ENCODE measurements at places on chromosomes 12 and 14. TPM values are rescaled to one million over a fixed set of nuclear protein-coding genes. Genes with fewer than 3 reads are reported as not detected.

GRCh38 chr12:108117163-108117849, 11.8 kb upstream of the WSCD2 start:
- no peak overlapping the region for H3K27ac ChIP-seq
- no peaks in the 10 kb centered on the region for H3K27me3 ChIP-seq
- no peaks in the 10 kb centered on the region for H3K36me3 ChIP-seq
- H3K4me1 ChIP-seq = peaks cover 17% of the 10 kb centered on the region
- DNase-seq = peak; percentile 62

- H3K4me3 ChIP-seq = no peak overlapping the region
- DNase-seq = no peak
- H3K4me1 ChIP-seq = no peaks in the 10 kb centered on the region
- H3K36me3 ChIP-seq = no peaks in the 10 kb centered on the region
These were observed 40.7 kb upstream of the TMEM263 start for GRCh38 chr12:106914796-106915634.

DNA sequence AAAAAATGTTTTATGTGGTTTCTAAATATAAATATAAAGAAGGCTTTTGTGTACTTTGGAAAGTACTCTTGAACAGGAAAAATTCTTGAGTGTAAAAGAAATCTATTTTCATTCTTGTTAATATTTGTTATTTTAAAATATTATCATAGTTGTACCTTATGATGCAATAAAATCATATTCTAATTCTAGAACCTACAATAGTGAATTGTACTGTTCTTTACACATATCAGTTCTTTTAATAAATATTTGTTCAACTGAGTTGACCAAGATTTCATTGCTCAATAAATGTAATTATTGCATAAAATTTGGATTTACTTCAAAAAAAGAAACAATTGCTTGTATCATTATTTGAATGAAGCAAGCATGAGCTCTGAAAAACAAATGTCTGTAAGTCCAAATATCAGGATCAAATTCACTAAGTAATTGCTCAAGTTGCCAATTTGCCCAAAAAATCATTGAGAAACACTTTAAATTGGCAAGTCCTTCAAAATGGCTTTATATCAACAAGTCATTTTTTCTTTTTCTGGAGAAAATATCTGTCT, 191.6 kb upstream of the SLC16A7 start:
- DNase-seq = no peak
- no peaks in the 10 kb centered on the region for H3K27me3 ChIP-seq
- H3K4me3 ChIP-seq = no peak overlapping the region
- H3K27ac ChIP-seq = no peak overlapping the region
- H3K4me1 ChIP-seq = no peaks in the 10 kb centered on the region

DNA sequence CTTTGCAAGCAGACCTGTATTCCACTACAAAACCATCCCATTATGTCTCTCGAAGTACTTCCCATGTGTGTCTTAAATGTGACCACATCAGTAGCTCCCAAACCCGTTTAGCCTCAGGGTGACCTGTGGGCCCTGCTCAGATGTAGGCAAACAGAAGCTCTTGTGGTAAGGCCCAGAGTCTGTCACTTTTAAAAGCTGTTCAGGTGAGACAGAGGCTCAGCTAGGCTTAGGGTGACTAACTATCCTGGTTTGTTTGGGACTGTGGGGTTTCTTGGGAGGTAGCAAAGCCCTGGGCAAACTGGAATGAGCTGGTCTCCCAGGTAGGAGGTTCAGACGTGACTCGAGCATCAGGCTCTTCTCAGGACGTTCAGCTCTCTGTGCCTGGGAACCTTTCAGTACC, 64.5 kb upstream of the VASH1 start:
- no peaks in the 10 kb centered on the region for H3K27me3 ChIP-seq
- no peaks in the 10 kb centered on the region for H3K36me3 ChIP-seq
- H3K27ac ChIP-seq = no peak overlapping the region

DNA sequence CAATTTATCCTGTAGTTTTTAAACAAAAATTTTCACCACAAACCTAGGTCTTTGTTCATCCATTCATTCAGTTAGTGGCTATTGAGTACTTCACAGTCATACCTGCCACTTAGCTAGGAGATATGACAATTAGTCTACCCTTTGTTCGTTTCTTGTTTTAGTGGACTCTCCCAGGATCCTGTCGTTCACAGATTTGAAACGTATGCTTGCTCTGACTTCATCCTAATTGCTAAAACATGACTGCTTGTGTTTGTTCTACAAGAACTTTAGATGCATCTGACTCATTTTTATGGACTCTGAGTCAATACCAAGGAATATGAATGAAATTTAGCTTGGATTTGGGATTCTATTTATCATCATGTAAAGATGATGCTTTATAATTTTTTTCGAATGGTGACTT, 69.5 kb downstream of the TBC1D30 start:
- peaks cover 7% of the 10 kb centered on the region for H3K4me1 ChIP-seq
- no peak overlapping the region for H3K4me3 ChIP-seq

DNA sequence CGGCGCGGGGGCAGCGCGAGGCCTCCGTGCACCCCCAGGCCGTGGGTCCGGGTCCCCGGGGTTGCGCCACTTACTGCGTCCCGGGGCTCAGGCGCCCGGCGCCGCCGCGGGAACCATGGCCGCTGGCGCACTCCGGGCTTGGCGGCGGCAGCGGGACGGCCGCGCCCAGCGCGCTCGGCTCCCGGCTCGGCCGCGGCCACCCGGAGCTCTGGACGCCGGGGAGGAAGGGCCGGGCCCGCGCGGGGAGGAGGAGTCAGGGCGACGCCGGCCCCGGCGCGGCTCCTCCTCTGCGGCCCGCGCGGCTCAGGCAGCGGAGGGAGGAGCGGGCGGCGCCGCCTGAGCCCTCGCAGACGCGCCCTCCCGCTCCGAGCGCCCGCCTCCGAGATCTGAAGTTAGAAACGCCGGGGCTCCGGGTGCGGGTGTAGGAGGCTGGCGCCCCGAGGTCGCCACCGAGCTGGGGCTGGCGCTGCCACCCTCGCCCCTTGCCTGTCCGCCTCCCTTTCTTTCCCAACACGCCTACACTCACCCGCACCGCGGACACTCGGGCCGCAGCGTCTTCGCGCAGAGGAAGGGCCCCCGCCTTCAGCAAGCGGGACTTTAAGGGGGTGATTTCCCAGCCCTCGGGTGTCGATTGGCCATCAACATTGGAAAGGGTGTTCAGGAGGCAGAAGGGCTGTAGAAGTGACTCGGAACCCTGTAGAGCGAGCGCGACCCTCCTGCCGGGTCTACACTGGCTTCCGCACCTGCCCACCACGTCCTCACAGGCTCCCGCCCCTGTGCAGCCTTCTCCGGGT, at the start of gene NIN:
TSS of gene NIN (minus strand) at position 231 of the 794 bp plus-strand sequence. CDS start 9,106 bp downstream, outside the sequence.
- H3K27me3 ChIP-seq = peaks cover 28% of the 10 kb centered on the region
- H3K4me1 ChIP-seq = no peaks in the 10 kb centered on the region
- H3K4me3 ChIP-seq = peak within 1 kb of the TSS; percentile 82
- no peak within 1 kb of the TSS for H3K27ac ChIP-seq
- peaks cover 10% of the 10 kb centered on the region for H3K36me3 ChIP-seq

GRCh38 chr12:47362126-47362705, 282.5 kb upstream of the AMIGO2 start:
- H3K27ac ChIP-seq = no peak overlapping the region
- DNase-seq = no peak
- H3K36me3 ChIP-seq = no peaks in the 10 kb centered on the region
- H3K4me3 ChIP-seq = no peak overlapping the region
- no peaks in the 10 kb centered on the region for H3K27me3 ChIP-seq

DNA sequence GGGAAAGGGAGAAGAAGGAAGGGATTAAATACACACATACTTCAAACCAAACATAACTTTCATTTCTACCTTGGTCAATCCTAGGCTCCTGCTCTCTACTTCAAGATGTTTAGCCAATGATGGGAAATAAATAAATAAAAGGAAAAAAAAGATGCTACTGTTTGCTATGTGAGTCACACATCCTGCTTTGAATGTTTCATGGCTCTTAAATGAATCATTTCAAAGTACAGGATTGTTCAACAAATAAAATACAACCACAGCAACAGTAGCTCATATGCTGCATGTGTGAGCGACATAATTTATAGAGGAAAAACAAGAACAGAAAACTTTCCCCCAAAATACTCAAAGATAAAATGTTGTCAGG, 54.3 kb upstream of the NPFF start:
- no peaks in the 10 kb centered on the region for H3K27me3 ChIP-seq
- H3K4me3 ChIP-seq = no peak overlapping the region
- no peak for DNase-seq
- no peak overlapping the region for H3K27ac ChIP-seq
- no peaks in the 10 kb centered on the region for H3K4me1 ChIP-seq
- no peaks in the 10 kb centered on the region for H3K36me3 ChIP-seq

DNA sequence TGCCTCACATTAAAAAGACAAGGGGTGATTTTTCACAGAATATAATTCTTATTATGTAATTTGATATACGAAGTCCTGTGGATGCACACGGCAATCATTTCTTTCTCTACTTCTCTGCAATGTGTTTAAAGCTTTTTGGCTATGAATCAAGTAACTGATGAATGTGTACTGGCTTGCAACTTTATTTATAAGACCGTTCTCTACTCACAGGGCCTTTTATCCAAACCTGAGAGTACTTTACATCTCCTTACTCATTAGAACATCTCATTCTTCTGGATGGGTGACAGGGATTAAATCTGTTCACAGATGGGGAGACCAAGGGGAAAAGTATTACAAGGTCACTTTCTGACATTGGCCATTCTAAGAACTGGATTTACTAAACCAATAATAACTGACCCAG, 215.8 kb upstream of the DIO2 start:
- no peaks in the 10 kb centered on the region for H3K27me3 ChIP-seq
- no peaks in the 10 kb centered on the region for H3K4me1 ChIP-seq
- H3K4me3 ChIP-seq = no peak overlapping the region
- H3K27ac ChIP-seq = no peak overlapping the region
- no peaks in the 10 kb centered on the region for H3K36me3 ChIP-seq

- no peaks in the 10 kb centered on the region for H3K27me3 ChIP-seq
- no peaks in the 10 kb centered on the region for H3K4me1 ChIP-seq
- no peak for DNase-seq
These were observed 68.0 kb downstream of the GRIN2B start for GRCh38 chr12:13913371-13913770.

DNA sequence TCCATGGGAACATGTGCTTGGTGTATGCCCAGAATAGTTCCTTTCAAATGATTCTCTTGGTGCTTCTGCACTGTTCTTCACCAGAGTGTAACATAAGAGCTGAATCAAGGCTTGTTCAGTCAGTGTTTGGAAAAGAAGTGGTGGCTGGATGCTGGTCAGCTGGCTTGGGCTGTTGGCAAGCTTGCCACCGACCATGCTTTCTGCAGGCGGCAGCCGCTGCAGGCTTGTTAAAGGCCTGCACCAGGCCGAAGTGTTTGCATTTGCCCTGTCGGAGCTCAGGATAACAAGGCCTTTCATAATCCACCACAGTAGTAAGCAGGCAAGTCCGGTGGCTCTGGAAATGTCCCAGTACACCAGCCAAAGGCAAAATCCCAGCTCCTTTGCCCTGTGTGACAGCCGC, 26.9 kb downstream of the DAAM1 start:
- no peaks in the 10 kb centered on the region for H3K27me3 ChIP-seq
- no peaks in the 10 kb centered on the region for H3K36me3 ChIP-seq
- DNase-seq = no peak
- H3K27ac ChIP-seq = no peak overlapping the region
- peaks cover 7% of the 10 kb centered on the region for H3K4me1 ChIP-seq

DNA sequence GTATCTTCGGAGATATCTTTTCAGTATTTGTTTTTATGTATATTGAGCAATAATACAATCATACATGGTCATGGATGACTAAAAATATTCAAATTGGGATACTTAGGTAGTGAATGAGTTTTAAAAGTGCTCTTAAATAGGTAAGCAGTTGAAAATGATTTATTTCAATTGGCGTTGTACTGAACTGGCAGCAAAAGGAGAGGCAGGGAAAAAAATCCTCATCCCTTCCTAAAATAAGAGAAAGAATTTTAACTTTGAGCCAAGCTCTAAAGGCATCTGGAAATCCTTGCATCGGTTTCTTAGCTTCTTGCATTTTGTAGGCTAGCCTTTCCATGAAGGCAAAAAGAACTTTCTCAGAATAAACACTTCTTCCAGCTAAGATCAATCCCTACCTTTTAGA, 125.2 kb downstream of the MGST1 start:
- no peaks in the 10 kb centered on the region for H3K4me1 ChIP-seq
- no peaks in the 10 kb centered on the region for H3K27me3 ChIP-seq
- no peak overlapping the region for H3K27ac ChIP-seq
- no peak for DNase-seq
- no peaks in the 10 kb centered on the region for H3K36me3 ChIP-seq
- no peak overlapping the region for H3K4me3 ChIP-seq

GRCh38 chr12:15423629-15424028, 101.3 kb downstream of the PTPRO start:
- no peaks in the 10 kb centered on the region for H3K36me3 ChIP-seq
- peaks cover 6% of the 10 kb centered on the region for H3K4me1 ChIP-seq
- H3K27ac ChIP-seq = no peak overlapping the region
- no peak overlapping the region for H3K4me3 ChIP-seq
- H3K27me3 ChIP-seq = no peaks in the 10 kb centered on the region
- DNase-seq = no peak

DNA sequence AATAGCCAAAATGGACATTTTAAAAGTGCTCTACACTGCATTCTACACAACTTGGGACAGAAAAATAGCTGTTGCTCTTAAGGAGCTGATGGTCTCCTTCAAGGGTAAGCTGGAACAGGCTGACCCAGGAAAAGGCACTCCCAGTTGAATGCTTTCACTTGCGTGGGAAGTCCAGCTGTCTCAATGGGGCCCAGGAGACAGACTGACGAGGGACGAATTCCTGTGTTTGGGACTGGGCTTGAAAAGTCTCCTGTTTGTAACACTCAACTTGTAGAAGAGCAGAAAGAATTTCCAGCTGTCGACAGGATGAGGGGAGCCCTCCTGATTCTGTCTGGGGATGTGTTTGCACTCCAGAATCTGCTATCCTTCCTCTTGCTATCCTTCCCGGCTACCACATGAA, 180.8 kb downstream of the ZFP36L1 start:
- H3K4me1 ChIP-seq = no peaks in the 10 kb centered on the region
- no peak overlapping the region for H3K27ac ChIP-seq
- no peaks in the 10 kb centered on the region for H3K27me3 ChIP-seq
- H3K36me3 ChIP-seq = peaks cover 12% of the 10 kb centered on the region
- no peak for DNase-seq

Gene MYF5
- total RNA-seq = not detected

Gene AKAP5
- 2.5 TPM for total RNA-seq

Gene RALGAPA1
- total RNA-seq = 29.8 TPM

Gene TOGARAM1
- 9.6 TPM for total RNA-seq

Gene CCDC38
- not detected for total RNA-seq

Gene BCL7A
- total RNA-seq = 18.2 TPM

Gene TGM1
- total RNA-seq = 2.9 TPM

Gene IL26
- not detected for total RNA-seq

Gene ABCD4
- total RNA-seq = 80.9 TPM

Gene AMDHD1
- total RNA-seq = 0.42 TPM
